Large intestine (tissue), 12 donors: ENCODE measurements at places on chromosomes 13 and 19. TPM values are rescaled to one million over a fixed set of nuclear protein-coding genes. Genes with fewer than 3 reads are reported as not detected.
A peak's percentile ranks its signal among the peaks of the same experiment; 100 is the strongest.

GRCh38 chr19:48994035-48994386 lies 324 bp downstream of the RUVBL2 start:
- DNase-seq: no peak

DNA sequence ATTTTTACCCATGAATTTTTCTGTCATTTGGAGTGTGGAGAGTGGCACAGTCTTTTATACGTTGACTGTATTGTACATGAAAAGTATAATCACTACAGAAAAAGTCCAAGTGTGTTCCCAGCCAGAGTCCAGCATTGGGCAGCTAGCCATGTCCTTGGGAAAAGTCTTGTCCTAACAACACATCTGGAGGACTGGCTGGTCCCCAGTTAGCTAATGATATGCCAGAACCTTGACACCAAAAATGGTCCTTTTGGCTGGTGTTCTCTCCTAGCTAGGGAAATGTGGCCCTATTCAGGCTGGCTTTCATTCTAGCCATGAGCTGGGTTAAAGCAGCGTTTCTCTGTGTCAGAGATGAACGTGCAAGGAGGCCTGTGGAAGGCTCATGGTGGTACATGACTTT lies 98.9 kb downstream of the ESD start:
- no peak for DNase-seq

DNA sequence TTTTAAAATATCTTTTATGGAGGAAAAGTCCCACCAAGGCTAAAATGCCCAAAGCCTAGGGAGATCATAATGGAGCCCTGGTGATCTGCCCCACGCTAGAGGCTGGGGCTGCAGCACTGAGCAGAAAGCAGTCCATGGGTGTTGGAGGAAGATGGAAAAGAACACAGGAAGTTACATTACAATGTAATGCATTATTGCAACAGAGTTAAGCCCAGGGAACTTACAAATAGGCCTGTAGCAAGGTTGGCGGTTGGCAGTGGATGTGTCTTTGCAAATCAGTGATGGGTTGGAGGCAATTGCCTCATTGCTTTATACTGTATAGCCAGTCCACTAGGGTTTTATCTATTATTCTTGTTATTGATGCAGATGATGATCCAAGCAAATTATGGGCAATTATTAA lies 399.9 kb downstream of the NDFIP2 start:
- DNase-seq: no peak

GRCh38 chr19:33435706-33436359 lies 62.3 kb downstream of the CEBPG start:
- DNase-seq: no peak

GRCh38 chr13:75135325-75135825 lies 346.6 kb downstream of the TBC1D4 start:
- no peak for DNase-seq

DNA sequence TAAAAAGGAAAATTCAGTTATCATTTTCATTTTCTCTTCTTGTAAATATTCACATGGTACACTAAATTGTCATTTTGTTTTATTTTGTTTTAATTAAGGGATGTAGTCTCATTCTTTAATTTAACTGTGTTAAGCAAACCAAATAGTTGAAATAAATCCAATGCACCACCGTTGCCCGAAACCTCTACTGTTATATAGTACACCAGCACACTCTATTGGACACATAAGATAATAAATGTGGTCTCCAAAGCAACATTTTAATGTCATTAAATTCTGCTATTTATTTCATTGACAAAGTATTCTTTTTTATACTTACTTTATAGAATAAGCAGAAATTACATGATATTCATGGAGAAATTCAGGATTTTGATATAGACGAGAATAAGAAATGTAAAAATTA lies 156.4 kb upstream of the FREM2 start:
- no peak for DNase-seq

- no peak for DNase-seq
These were observed 15.1 kb downstream of the ZNF175 start for GRCh38 chr19:51586103-51586728.

DNA sequence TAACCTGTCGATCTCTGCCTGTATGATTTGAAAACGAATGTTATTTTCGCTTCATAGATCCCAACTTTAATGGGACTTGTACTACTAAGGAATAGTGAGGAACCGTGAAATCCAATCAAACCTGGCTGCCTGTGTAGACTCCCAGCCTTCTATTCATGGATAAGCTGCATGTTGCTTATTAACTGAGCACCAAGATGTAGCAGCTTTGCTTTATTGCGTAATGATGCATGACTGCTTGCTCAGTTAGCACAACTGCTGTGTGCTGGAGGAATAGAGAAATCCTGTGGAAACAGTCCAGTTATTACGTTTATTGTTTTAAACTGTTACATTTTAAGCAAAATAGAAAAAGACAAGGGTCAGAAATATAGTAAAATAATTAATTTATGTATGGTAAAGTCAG lies 108.2 kb downstream of the SHISA2 start:
- DNase-seq: no peak

GRCh38 chr19:36136964-36137686 lies 2.7 kb upstream of the CAPNS1 start:
- DNase-seq: peak; percentile 44

- peak; percentile 98 for DNase-seq
These were observed at the start of gene CHMP2A for GRCh38 chr19:58554494-58555368. Gene CHMP2A, minus strand, starts transcription at chr19:58555105. Its CDS starts 893 bp downstream, at chr19:58554212.

- no peak for DNase-seq
These were observed 618 bp downstream of the TMEM38A start for GRCh38 chr19:16661480-16662034.

GRCh38 chr13:44474122-44474910 lies 100.7 kb downstream of the SERP2 start:
- DNase-seq: no peak

DNA sequence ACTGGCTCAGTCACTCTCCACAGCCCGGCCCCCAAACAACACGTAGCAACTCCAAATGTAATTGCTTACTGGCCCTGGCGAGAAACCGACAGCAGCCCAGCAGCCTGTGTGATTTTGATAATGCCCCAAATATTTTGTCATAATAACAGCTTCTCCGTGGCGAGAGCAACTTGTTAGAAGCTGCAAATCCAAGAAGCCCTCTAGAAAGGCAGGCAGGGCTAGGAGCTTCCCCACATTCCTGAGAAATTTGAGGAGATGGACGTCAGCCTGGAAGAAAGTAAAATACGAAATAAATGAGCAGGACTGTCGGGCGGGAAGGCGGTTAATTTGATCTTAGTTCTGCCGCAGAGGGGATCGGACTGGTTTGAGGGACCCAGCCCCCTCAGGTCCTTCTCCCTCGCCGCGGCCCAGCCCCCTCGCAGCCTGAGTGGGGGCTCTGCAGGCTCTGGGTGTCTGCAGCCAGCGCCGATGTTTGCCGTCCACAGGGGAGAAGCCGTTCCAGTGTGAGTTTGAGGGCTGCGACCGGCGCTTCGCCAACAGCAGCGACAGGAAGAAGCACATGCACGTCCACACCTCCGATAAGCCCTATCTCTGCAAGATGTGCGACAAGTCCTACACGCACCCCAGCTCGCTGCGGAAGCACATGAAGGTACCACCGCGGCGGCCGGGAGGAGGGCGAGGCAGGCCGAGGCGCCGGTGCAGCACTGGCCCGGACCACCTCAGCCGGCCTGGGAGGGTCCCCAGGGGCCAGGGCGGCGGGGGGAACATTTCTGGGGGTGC lies 3.1 kb downstream of the ZIC2 start:
- DNase-seq: peak; percentile 17

- no peak for DNase-seq
These were observed 23.5 kb downstream of the EBPL start for GRCh38 chr13:49667773-49668172.

GRCh38 chr19:48378194-48378570 lies 13.2 kb downstream of the KDELR1 start:
- DNase-seq: no peak

GRCh38 chr19:23384858-23385257 lies 10.4 kb downstream of the ZNF91 start:
- DNase-seq: no peak

- DNase-seq: peak; percentile 46
These were observed 740 bp downstream of the WDFY2 start for GRCh38 chr13:51584731-51585672.

- DNase-seq: no peak
These were observed 445.9 kb downstream of the ZNF536 start for GRCh38 chr19:30817965-30818567.

GRCh38 chr19:9178901-9179300 lies at the start of gene OR7D2:
Gene OR7D2, plus strand, starts transcription at chr19:9178979. Its CDS starts 6,803 bp downstream, at chr19:9185782.
- no peak for DNase-seq

- peak; percentile 100 for DNase-seq
These were observed at the start of gene MZF1 for GRCh38 chr19:58572818-58573657. Gene MZF1, minus strand, starts transcription at chr19:58573335. Its CDS starts 1,946 bp downstream, at chr19:58571389.

GRCh38 chr13:85386424-85386823 lies 412.8 kb downstream of the SLITRK6 start:
- no peak for DNase-seq

GRCh38 chr13:71359641-71360040 lies 507.4 kb downstream of the DACH1 start:
- no peak for DNase-seq

GRCh38 chr19:58350001-58350861 lies 3.1 kb downstream of the A1BG start:
- DNase-seq: peak; percentile 27

The NCLN gene
- 36.3 TPM for polyA plus RNA-seq

The IGFL2 gene
- 0.36 TPM for polyA plus RNA-seq

The COL5A3 gene
- 5.6 TPM for polyA plus RNA-seq

The CYP4F11 gene
- polyA plus RNA-seq: 0.18 TPM

The CRB3 gene
- polyA plus RNA-seq: 41.7 TPM

The EIF3K gene
- 290 TPM for polyA plus RNA-seq

The ZNF45 gene
- polyA plus RNA-seq: 17.7 TPM

The ZNF790 gene
- polyA plus RNA-seq: 9.4 TPM
